ENCODE measurements at places on chromosomes 16 and 17. TPM values are rescaled to one million over a fixed set of nuclear protein-coding genes. Genes with fewer than 3 reads are reported as not detected.

GRCh38 chr16:1959269-1960039 lies at the start of gene NDUFB10:
TSS of gene NDUFB10 (plus strand) at chr16:1959538. CDS start at chr16:1959625, 87 bp downstream.
- peak; percentile 97 for DNase-seq

DNA sequence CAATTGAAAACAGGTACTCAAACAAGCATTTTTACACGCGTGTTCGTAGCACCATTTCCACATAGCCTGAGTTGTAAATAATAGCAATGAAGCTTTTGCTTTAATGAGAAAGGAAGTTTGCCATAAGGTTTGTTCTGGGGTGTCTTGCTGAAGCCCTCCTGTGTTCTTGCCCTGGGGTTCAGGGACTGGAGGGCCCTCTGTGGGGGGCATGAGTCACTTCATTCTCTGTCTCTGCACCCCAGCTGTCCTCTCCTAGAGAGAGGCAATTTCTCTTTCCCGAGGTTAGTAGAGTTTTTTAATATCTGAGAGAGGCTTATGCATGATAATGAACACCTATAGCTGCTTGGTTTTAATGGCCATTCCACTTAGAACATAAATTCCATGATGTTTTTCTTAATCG lies 9.6 kb downstream of the AFMID start:
- DNase-seq: no peak

GRCh38 chr17:14784997-14785696 lies 480.0 kb downstream of the PMP22 start:
- no peak for DNase-seq

GRCh38 chr17:70787721-70788300 lies 618.5 kb downstream of the KCNJ2 start:
- DNase-seq: no peak

GRCh38 chr17:1776328-1776727 lies 14.5 kb downstream of the SERPINF1 start:
- DNase-seq: no peak

GRCh38 chr16:8026450-8026849 lies 563.9 kb downstream of the TMEM114 start:
- DNase-seq: no peak

GRCh38 chr16:84307209-84307954 lies 12.7 kb downstream of the WFDC1 start:
- DNase-seq: no peak

DNA sequence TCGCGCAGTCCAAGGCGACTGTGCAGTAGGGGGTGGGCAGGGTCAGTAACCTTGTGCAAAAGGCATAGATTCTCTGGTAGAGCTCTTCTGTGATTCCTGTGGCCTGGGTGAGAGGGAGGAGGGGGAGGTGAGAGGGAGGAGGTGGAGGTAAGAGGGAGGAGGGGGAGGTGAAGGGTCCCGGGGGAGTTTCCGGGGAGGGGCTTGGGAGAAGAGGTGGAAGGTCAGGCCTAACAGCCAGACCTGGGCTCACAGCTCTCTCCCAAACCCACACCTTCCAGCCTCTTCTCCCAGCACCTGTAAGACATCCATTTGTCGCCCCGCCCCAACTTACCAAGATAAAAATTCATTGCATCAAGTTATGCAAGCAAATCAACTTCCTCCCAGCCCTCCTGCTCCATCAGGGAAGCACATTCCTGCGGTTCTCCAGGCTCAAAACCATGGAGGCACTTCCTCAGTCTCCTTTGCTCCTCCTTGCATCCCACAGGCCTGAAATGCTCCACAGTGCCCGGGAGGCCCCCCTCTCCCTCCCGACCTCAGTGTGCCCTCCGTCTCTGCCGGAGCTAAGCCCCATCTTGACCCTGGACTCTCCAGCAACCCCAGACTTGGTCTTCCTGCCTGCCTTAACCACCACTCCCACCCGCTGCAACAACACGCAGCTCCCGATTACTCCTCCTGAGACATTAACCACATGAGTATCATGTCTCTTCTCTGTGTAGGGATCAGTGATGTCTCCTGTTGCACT lies 30.5 kb downstream of the PIK3R6 start:
- DNase-seq: peak; percentile 81

- no peak for DNase-seq
These were observed 281.0 kb downstream of the FTO start for GRCh38 chr16:53984936-53985335.

GRCh38 chr16:2204416-2205103 lies 694 bp upstream of the MLST8 start:
- DNase-seq: no peak

DNA sequence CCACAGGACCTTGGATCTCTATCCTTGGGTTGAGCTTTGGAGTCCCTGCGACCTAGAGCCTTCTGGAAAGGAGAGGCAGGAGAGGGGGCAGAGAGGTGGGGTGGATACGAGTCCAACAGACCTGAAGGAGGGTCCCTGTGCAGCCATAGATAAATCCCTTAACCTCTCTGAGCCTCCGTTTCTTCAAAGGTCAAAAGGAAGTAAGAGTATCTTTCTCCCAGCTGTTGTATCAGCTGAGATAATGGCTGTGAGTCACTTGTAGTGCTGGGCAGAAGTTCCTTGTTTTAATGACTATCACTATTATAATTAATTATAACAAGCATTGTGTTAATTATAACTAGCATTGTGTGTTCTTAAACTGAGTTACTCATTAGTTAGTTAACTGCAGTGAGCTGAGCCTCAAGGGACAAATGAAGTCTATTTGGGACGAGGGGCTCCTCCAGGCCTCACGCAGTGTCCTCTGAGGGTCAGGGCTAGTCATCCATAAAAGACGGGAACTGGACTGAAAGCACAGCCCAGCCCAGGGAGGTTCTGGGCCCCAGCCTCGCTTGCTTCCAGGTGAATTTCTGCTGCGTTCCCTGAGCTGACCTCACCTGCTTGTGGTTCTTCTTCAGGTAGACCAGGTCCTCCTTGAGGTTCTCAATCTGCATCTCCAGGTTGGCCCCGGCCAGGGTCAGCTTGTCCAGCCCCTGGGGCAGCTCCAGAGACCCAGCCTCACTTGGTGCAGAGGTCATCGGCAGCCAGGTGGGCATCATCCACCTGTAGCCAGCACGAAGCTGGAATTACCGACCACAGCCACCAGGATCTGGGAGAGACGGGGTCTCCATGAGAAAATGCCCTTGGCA lies 5.7 kb upstream of the KRT17 start:
- no peak for DNase-seq

GRCh38 chr17:48890086-48890485 lies 2.5 kb upstream of the ATP5MC1 start:
- DNase-seq: no peak

DNA sequence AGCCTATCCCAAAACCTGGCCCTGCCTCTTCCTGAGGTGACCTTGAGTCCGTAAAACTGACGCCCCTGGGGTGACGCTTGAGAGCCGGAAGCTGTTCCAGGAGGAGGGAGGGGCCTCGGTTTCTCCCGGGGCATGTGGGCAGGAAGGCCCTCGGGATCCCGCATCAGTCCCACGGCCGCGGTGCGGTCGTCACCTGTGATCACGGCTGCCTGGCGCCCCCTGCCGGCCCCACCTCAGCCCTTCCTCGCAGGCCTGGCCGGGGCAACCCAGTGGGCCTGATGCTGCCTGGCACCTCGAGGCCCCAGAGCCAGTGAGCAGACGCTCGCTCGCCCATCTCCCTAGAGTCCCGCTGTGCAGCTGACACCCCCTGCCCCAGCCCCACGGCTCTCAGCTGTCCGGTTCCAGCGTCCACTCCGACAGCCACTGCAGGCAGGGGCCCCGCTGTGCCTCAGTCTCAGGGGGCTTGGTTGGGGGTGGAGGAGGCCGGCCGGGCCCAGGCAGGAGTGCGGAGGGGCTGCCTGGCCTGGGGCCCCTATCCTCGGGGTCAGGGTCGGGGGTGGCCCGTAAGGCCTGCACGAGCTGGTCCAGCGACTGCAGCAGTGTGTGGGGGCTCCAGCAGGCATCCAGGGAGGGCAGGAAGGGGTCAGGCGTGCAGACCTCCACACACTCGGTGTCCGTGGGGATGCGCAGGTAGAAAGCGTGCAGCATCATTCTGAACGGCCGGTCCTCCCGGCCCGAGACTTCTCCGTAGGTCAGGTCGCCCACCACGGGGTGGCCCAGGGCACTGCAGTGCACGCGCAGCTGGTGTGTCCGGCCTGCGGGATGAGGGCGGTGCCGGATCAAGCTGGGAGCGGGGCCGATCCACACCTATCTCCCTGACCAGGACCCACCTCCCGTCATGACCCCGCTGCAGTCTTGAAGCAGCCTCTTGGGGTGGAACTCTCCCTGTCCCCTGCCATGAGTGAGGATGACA lies 2.3 kb downstream of the RPUSD1 start:
- no peak for DNase-seq

GRCh38 chr16:89805136-89805905 lies 11.1 kb downstream of the FANCA start:
- no peak for DNase-seq

- DNase-seq: no peak
These were observed 22.6 kb upstream of the COQ7 start for GRCh38 chr16:19044769-19045168.

DNA sequence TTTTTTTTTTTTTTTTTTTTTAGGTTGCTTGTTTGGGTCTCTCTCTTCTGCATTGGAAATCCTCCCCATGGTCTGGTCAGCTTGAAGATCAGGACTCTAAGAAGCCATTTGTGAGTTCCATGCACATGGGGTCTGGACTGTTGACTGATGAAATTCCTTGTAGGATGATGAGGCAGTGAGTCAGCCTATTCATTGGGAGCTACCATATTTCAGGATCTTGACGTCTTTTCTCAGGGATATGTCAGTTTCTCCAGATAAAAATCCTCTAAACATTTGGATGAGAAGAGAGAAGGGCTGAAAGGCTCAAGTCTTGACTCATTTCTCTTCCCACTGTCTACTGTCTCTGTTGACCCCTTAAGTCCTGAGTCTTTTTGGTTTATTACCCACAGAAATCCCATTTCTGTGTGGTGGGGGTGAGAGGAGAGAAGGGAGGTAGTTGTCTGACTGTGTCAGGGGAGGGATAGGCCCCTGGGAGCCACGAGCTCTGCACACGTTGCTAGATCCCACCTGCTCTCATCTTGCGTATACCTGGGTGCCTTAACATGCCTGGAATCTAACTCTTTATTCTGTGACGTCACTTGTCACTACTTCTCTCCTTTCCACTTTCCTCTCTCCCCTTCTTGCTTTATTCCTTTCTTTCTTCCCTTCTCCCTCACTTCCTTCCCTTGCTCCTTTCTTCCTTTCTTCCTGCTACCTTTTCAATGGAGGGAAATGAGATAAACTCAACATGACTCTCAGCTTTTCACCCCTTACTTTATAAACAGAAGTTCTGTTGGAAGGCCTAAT lies 333.1 kb upstream of the XYLT1 start:
- peak; percentile 17 for DNase-seq

DNA sequence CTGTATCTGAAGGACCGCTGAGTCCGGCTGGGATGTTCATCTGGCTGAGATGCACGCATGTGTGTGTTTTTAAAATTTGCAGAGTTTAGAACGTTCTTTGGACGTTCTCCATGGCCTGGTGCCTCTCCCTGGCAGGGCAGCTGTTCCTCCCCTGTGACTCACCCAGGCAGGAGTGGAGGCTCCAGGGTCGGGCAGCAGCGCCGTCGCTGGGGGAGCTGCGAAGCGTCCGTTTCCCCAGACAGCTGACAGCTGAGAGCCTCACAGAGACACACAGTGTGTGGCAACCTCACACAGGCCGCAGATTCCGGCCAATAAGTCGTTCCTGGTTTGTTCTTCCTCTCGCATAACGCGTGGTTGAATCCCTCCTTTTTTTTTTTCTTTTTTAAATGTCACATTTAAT lies 80.6 kb downstream of the OR1D5 start:
- DNase-seq: no peak

The LDHD gene
- 13.2 TPM for total RNA-seq

The TBC1D3I gene
- not detected for total RNA-seq

The AANAT gene
- total RNA-seq: not detected

The WNT9B gene
- 0.65 TPM for total RNA-seq

The PYY gene
- total RNA-seq: not detected

The CCL17 gene
- not detected for total RNA-seq

The CHD9NB gene
- 0.19 TPM for total RNA-seq

The PLA2G15 gene
- total RNA-seq: 12.8 TPM

The CIITA gene
- 7.8 TPM for total RNA-seq
